ENCODE measurements at places on chromosomes 6 and 20. TPM values are rescaled to one million over a fixed set of nuclear protein-coding genes. Genes with fewer than 3 reads are reported as not detected.

HIVEP2 gene
- total RNA-seq: 99.2 TPM

ANGPT4 gene
- total RNA-seq: not detected

KCNK15 gene
- not detected for total RNA-seq

GRCh38 chr6:149032599-149033405 lies 284.7 kb upstream of the TAB2 start:
- peaks cover 2% of the 10 kb centered on the region for H3K4me1 ChIP-seq
- H3K27me3 ChIP-seq: no peaks in the 10 kb centered on the region
- H3K4me3 ChIP-seq: no peak overlapping the region
- no peak for DNase-seq
- H3K36me3 ChIP-seq: no peaks in the 10 kb centered on the region

DNA sequence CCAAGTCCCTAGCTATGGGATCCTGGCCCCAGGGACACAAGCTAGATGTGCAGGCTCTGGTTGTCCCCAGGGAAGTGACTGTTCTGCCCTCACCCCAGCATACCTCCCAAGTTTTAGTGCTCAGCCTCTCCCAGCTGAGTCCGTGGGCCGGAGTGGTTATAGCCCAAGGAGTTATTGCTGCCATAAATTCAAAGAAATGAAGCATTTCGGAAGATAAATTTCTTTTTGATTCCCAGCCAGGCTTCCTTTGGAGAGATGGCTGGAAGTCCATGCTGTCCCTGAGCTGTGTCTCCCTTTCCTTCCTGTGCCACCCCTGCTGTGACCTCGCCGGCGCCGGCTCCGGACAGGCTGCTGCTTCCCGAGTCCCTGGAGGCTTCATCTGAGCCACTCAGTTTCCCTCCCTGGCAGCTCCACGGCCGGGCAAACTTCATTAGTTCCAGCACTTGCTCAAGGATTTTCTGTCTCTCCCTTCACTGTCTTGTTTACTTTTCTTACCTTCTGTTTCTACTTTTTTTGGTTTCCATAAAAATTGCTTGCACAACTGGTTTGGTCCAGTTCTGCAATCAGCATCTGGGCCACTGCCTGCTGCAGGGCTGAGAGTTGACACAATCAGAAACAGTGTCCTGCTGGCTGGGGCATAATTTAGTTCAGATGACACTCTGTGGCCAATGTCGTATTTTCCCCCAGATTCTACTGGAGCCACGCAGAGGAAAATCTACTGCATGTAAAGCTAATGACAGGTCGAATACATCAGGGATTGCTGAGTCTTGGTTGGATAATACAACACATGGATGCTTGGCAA lies 225.5 kb downstream of the SYNDIG1 start:
- peaks cover 6% of the 10 kb centered on the region for H3K27me3 ChIP-seq
- DNase-seq: no peak
